ENCODE measurements at places on chromosomes 3 and 15.

DNA sequence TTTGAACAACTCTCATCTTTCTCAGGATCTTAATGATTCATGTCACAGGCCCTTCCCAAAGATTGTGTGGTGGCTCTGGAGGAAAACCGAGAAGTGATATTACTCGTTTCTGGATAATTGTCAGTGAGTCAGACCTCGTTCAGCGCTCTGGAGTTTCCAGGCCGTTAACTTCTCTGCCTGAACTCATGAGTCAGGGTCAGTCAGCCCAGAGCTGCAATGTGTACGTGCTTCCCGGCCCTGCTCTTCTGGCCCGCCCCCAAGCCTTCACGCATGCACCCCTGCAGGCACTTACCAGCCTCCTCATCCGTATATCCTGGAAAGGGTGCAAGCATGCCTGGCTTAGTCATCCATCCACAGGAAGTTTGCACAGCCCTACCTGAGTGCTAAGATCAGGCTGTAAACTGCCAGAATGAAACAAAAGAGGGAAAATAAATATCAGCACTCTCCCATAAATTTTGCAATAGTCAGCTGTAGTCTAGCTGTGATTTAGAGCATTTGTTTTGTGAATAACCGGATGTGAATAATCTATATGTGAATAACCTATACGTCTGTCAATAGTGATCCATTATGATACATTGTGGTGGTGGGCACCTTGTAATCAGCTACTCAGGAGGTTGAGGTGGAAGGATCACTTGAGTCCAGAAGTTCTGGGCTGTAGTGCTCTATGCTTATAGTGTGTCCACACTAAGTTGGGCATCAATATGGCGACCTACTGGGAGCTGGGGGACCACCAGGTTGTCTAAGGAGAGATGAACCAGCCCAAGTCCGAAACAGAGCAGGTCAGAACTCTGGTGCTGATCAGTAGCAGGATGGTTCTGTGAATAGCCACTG lies 35.3 kb upstream of the SEMA4B start:
- DNase-seq: no peak

DNA sequence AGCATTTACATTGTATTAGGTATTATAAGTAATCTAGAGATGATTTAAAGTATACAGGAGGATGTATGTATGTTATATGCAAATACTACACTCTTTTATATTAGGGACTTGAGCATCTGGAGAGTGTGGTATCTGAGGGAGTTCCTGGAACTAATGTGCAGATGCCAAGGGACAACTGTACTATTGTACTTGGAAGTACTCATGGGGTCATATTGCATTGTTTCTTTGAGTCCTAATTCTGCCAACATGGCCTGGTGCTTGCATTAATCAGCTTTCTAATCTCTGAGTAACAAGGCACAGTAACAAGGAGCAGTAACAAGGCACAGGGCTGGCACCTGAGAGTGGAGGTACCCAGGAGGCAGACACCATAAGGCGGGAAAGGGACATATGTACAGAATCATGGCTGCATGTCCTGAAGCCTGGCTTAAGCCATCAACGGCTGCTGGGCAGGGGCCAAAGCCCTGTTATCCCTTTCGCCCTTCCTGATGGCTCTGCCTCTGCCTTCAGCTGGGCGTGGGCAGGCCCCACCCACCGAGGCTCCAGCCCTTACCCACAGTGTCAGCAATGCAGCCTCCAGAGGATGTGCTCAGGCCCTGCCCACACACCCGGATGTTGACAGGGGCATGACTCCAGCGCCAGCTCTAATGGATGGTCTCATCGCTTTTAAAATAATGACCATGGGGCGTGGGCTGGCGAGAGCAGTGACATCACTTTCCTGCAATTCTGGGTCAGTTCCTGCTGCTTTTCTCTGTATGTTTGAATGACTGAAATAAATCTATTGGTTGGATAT lies 22.9 kb downstream of the CEMIP start:
- no peak for DNase-seq

DNA sequence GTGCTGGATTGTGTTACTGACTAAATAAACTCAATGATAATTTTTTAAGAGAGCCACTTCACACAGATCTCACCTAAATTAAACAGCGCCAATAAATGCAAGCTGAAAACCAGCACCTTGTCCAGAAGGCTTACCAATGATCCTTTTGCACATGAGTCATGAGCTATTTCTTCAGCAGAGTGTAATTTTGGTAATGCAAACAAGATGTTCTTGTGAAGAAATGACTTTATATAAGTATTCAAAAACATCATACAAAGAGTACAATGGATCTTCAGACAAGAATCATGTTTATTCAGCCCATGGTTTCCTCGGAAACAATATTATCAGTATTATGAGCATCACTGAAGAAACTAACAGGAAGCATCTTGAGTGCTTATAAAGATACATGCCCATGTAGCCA lies 263.8 kb upstream of the UBE2E2 start:
- no peak for DNase-seq

DNA sequence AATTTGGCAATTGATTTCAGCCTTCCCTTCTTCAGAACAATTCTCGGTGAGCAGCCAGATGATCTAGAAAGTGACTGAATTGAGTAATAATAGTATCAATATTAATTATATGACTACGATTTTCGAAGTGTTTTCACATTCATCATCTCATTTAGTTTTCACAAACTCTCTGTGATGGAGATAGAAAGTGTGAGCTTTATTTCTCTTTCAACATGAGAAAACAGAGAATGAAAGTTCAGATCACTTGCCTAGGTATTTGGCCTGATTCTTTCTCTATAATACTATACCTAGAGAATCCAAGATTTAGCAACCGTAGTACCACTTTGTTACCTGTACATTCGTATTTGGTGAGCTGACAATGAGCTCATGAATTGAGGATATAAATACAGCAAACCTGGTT lies 739.2 kb upstream of the NR2F2 start:
- no peak for DNase-seq

DNA sequence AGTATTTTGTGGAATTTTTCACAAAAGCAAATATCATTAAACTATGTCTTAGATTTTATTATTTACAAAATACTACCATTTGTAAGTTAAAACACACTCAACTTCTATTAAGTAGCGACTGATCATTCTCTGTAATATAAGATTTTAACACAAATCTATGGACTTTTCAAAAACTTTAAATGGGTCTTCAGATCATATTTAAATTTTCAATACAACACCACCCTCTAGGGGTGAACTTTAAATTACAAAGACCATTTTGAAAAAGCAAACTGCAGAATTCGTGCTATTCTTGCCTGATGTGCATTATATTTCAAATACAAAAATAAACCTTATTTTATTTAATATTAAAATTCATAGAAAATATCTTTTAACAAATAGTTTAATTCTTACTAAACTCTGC lies 8.2 kb upstream of the VGLL4 start:
- no peak for DNase-seq

GRCh38 chr3:169453256-169454059 lies 210.1 kb downstream of the MECOM start:
- DNase-seq: no peak

DNA sequence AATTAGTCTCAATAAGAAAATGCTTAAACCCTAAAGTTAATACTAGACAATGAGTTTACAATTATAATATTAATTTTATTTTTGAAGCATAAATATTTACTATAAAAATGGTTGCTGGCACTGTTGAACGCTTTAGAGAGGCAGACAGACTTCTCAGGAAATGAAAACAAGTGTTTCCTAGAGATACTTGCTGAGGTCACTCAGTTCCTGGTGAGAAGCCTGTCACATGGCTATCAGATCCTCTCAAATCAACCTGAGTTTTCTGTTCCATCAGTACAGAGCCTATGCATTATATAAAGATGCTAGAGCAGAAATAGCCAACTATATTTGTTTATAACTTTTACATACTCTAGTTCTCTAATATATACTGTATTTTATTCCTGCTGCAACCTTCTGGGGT lies 109.2 kb downstream of the MYO5A start:
- no peak for DNase-seq

- DNase-seq: no peak
These were observed 28.2 kb downstream of the POPDC2 start for GRCh38 chr3:119632216-119632615.

DNA sequence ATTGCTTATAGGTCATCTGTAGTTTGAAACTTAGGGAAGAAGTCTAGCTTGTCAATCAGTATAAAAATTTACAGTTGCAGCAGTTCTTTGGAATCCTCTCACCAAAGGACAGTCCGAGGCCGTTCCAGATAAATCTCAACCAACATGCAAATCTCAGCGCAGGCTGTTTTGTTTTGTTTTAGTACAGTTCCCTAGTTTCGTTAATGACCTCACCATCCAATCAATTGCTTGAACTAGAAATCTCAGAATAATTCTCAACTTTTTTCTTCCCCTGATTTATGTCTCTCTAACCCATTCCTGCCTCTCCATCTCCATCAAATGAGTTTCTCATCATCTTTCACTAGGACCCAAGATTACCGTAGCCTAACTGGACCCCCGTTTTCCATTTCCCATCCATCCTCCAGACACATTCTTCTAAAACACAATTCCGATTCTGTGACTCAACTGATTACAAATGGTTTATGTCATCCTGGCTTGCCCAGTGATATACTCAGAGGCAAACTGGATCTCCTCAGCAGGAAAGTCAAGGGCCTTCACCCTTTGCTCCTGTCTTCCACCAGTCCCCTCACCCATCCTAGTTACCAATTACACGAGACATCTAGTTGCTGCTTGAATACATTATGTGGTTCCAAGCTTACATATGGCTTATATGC lies 1.3 kb downstream of the SMCO1 start:
- DNase-seq: no peak

DNA sequence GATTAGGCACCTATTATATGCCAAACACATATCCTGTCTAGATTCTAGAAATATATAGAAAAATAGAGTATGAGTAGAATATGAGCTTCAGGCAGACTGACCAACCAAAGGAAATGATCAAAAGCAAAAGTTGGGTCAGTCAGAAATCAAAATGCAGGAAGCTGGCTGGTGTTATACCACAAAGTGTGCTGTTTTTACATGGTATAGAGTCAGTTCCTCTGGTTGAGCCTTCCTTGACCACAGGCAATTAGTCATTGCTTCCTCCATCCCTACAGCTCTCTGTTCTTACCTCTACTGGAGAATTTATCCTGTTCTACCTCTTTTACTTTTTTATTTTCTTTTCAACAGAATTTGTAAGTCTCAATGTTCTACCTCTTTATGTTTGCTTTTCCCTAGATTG lies 149.8 kb downstream of the TMCO5A start:
- DNase-seq: no peak

- DNase-seq: no peak
These were observed 121.9 kb upstream of the MEF2A start for GRCh38 chr15:99443768-99444446.

GRCh38 chr3:42300778-42301177 lies 34.8 kb upstream of the CCK start:
- DNase-seq: no peak

- DNase-seq: no peak
These were observed 952.0 kb downstream of the AGBL1 start for GRCh38 chr15:87031540-87032230.

DNA sequence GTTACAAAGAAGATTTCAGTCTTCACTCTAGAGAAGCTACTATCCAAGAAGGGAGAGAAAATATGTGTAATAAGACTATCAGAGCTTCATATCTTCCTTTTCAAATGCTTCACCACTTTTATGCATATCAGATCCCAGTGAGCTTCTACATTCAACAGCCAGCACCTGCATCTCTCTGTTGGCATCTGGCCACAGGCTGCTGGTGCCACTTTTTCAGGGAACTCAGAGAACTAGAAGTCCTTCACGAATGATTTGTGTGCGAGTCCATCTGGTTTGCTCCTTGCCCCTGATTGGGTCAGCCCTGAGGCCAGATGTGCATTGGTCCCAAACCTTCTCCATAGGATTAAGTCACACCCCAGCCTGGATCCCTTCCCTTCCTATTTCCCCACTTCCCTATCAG lies 22.1 kb downstream of the SNTN start:
- DNase-seq: no peak

GRCh38 chr3:88509582-88509981 lies 359.8 kb downstream of the C3orf38 start:
- no peak for DNase-seq

All from stimulated activated CD4-positive, alpha-beta T cell treated with anti-CD3 and anti-CD28 coated beads, TNF-alpha, amount 100 ng/mL, for 1 hour (primary cell).